ENCODE measurements at places on chromosomes 6 and 20.

- no peak for DNase-seq
These were observed 657 bp downstream of the EMILIN3 start for GRCh38 chr20:41365777-41366545.

DNA sequence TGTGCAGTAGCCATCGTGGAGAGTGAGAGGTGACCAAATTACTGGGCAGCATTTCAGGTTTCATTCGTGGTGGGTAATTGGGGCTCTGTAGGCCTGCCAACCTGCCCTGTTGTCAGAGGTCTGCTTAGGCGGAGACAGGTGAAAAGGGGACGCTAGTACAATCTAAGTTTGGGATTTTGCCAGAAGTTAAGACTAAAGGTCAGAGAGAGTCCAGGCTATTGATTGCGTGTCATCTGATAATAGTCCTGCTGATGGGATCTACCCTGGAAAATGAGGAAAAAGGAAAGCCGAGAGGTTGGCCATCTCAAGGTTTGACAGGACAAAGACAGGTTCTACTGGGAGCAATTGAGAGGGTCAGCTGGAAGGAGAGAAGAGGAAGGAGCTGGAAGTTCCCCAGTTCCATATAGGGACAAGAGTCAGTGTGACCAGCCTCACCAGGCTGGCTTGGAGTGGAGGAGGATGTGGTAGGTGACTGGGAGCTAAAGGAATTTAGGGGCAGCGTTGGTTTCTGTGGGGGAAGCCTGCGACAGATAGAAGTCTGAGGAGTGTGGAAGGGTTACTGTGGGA is 10.9 kb downstream of the ARFGEF2 start:
- DNase-seq, result no peak

DNA sequence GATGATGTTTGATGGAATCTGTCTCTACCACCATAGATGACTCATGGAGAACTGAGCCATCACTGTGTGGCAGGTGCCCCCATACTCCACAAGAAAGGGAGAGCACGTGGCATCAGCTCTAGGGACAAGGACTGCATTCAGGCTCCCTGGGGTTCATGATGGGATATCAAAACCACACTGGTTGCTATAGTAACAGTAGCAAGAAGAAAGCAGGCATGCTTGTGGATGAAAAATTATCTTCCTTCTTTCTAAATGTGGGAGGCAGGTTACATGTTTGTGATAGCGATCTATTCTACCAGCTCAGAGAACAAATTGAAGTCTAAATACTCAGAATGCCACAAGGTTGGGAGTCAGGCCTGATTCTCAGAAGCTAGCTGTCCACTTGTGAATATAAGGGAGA is 224.2 kb downstream of the ARHGAP18 start:
- DNase-seq, result no peak

- DNase-seq, result no peak
These were observed 82.2 kb downstream of the CHMP4B start for GRCh38 chr20:33893314-33893713.

DNA sequence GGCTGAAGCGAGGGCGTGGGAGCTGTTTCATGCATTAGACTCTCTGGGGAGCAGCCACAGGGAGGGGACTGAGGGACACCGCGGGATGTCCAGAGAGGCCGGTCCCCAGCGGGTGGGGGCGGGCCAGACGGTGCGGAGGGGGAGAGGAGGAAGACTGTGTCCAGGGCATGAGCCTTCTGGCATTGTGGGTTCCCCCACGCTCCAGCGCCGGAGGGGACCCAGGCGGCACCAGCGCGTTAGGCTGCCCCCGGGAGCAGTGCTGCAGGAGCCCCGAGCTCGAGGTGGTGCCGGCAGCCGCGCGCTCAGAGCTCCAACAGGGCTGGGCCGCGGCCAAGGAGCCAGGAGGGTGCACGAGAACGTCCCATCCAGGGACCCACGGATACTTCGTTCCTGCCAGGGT is 14.4 kb downstream of the SLC22A3 start:
- no peak for DNase-seq

GRCh38 chr6:28565823-28566526 is 40.3 kb downstream of the GPX5 start:
- DNase-seq, result no peak

All from Peyer's patch (tissue), 4 donors.